ENCODE measurements at places on chromosomes 2 and 18.

DNA sequence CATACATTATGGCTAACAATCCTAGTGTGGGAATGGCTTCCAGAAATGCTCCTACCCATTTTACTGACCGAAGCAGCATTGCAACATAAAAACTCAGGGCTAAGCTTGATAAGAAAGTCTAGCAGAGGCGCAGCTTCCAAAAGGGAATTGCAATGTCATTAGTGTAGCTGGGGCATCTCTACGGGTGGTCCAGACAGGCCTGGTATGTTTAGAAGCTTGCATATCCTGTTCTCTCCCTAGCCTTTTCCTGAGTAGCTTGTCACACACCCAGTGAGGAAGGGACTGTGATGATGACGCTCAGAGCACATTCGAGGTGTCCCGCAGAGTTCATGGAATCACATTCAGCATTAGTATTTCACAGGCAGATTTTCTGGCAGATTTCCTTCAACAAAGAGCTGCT lies 38.0 kb upstream of the COL5A2 start:
- no peak for DNase-seq

DNA sequence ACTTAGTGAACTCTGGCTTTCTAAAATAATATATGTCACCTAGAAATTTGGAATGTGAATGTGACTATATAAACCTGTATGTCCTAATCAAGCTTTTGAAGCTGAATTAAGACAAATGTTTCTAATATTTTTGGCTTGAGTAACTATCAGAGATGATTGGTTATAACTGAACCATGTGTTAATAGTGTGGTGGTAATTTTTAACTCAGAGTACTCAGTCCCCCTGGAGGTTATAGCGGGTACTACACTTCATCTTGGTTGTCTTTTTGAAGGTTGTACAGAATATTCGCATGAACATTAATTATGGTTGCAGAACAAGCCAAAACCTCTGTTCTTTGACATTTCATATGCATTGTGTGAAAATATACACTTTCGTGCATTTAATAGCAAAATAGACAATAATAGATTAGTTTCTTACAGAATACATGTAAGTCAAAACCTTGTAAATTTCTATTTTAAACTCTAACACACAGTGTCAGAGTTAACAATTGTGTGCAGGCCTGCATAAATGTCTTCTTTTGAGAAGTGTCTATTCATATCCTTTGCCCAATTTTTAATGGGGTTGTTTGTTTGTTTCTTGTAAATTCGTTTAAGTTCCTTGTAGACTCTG lies 86.0 kb downstream of the OSBPL6 start:
- DNase-seq = peak; percentile 14

GRCh38 chr2:222232839-222233238 lies 66.0 kb downstream of the PAX3 start:
- DNase-seq = no peak

- no peak for DNase-seq
Observed at GRCh38 chr2:20327370-20327769, 23.3 kb downstream of the PUM2 start.

- no peak for DNase-seq
Observed at GRCh38 chr2:24917086-24917485, 3.0 kb downstream of the ADCY3 start.

DNA sequence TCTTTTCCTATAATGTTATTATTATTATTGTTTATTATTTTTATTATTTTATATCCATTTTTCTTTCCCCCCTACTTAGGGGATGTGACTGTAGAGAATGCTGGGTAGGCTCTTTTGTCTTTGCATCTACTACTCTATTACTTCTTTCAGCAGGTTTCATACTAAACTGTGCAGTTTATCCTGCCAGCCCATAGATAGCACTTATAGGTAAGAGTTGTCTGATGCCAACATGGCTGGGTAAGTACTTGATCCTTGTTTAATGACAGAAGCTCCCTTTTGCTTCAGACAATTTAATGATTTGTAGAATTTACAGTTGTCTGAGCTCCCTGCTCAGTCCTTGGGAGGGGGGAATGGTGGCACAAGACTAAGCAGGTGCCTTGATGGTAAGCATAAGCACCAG lies 262.9 kb upstream of the CDH2 start:
- DNase-seq = no peak

DNA sequence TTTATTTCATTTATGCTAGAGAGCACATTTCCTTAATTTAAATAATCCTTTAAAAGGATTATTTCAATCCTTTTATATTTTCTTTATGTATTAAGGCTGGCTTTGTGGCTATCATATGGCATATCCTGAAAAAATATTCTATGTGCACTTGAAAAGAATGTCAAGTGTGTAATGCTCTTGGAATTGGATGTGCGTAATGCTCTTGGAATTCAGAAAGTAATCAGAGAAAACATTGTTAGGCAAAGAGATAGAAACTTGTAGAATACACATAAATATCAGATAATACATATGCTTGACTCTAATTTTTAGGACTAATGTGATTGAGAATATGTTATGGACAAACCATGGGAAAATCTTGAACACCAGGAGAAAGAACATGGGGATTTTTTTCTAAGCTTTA lies 197.5 kb upstream of the COL3A1 start:
- no peak for DNase-seq

GRCh38 chr2:150389447-150389846 lies 98.0 kb downstream of the RND3 start:
- DNase-seq = peak; percentile 76

DNA sequence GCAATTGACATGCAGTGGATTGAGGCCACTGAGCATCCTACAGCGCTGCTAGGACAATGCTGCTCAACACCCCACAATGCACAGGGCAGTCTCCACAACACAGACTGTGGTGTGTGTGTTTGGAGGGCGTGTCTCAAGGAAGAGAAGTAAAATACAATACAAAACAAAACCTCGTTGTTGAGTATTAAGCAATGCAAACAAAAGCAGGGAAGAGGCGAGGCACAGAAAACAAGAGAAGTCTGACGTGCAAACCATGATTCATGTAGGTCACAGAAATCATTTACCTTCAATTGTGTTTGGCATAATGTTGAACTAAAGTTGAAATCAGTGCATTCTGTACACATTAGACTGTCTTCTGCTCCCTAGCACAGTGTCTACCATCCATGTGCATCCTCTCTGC lies 260.9 kb downstream of the PHLPP1 start:
- DNase-seq = no peak

- DNase-seq = no peak
Observed at GRCh38 chr2:216632952-216633615, at the start of gene IGFBP2. IGFBP2 (plus strand) TSS chr2:216633420; CDS start chr2:216633524, 104 bp downstream.

DNA sequence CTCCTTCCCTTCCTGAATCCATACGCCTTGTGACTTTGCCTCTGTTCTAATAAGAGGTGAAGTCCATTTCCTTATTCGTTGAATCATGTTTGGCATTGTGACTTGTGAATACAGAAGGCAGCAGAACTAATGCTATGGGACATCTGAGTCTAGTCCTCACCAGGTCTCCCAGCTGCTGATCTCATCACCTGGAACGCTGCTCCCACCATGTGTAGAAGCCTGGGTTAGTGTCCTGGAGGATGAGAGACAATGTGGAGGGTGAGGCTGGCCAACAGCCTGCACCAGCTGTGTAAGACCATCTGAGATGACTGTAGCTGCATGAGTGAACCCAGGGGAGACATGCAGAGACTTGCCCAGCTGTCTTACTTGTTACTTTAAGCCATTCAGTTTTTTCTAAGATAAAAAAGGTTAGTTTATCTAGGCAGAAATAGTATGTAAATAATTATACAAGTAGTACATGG lies 3.5 kb upstream of the HAAO start:
- no peak for DNase-seq

DNA sequence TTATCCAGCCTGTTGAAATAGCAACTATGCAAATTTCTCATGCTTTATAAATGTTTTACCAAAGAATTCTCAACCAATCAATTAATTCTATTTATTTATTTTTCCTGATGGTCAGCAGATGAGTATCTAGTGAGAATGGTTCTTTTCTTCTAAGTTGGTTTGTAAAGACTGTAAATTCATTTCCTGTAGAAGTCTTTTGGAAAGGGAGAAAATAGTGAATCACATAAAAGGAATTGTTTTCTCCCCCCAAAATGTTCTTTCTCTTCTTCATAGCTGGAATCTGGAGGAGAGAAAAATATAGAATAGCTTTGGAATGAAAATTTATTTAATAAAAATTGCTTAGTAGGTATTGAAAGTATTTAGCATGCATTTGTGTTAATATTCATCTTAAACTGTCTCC lies 836.1 kb upstream of the ZEB2 start:
- DNase-seq = no peak

DNA sequence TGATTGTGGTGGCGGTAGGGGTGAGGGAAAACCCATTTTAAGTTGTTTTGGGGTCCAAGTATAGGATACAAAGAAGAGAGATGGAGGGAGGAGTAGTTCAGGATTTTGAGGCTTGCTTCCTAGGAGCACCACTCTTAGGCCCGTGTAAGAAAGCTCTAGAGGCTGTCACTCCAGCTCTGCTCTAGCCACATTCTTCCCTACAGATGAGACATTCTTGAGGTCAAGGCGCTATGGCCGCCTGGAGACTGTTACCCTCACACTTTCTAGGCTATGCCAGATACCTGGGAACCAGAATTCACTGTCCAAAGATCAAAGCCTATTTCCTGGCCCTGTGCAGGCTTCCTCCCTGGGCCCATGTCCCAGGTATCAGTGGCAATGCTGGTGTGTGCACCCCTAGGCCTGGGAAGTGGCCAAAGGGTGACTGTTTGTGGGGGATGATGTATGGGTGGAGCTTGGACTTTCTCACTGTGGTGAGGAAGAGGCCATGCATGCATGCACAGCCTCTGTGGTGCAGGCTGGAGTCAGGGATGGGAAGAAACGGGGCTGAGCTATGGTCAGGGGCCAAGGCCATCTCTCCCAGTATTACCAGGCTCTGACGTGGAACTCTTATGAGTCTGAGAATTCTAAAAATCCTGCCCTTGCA lies 7.0 kb upstream of the TTL start:
- DNase-seq = peak; percentile 38

GRCh38 chr18:61637319-61637718 lies 255.5 kb downstream of the RNF152 start:
- DNase-seq = no peak

- DNase-seq = no peak
Observed at GRCh38 chr18:64882896-64883295, 734.0 kb upstream of the LINC00305 start.

DNA sequence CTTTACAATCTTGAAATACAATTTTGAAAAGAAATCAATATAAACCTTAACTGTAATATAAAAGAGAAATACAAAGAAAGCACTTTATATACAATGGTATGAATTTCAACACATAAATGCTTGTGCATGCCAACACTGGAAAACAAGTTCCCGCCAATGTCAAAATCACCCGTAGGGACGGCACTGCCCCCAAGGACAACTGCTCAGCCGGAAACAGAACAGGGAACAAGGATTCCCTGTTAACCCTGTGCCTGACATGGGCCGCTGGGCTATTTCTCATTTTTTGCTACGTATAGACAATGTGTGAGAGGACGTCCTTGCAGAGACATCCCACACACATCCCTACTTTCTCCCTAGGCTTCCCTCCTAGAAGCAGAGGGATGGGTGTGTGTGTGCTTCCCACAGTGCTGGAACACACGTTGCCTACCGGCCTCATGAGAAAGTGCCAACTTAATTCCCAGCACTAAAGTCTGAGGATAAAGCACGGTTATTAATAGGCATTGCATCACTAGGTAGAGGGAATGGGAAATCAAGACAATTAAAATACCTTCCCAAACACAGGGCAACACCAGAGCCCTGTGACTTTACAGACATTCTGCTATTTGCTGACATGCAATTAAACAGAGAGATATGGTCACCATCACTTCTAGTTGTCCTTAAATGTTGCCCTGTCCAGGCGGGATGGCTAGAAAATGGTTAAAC lies 14.4 kb downstream of the AFG3L2 start:
- no peak for DNase-seq

DNA sequence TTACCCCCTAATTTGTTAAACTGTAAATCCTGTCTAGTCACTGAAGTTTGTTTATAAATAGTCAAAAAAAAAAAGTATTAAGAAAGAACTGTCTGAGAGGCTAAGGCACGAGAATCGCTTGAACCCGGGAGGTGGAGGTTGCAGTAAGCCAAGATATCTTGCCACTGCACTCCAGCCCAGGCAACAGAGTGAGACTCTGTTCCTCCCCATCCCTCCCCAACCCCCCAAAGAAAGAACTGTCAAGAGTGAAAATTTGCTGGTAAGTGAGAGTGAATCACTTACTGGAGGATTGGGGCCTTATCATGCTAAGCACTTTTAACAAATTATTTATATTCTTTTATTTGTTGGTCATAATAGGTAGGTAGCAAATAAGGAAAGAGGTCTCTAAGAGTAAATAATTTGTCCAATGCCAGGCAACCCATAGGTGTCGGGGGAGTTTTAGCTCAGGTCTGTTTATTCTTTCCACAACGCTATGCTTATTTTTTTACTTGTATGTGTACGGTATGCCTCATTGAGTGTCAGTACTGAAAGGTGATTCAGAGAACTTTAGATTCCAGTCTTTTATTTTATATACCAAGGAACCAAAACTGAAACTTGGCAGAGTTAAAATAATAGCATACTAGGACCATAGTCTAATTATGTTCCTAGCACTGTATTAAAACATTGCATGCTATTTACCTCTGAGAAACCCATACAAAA lies 2.5 kb downstream of the TAF4B start:
- no peak for DNase-seq

DNA sequence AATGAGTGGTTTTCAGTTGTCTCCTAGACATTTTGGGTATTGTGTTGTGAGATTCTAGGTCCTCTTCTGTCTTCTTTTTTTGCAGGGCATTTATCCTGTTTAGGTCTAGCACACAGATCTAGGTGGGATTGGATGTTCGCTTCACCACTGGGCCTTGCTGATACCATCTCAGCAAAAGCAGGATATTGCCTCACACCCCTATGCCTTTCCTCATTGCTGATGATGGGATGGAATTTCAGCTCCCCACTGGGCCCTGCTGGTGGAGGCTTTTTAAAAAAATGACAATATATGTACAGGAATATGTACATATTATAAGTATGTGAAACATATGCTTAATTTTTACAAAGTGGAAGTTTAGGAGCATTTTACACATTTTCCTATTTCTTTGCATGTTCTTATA lies 5.4 kb upstream of the TOGARAM2 start:
- DNase-seq = no peak

- DNase-seq = no peak
Observed at GRCh38 chr2:60320724-60321123, 232.7 kb downstream of the BCL11A start.

GRCh38 chr2:64210816-64211215 lies 66.6 kb upstream of the PELI1 start:
- DNase-seq = no peak

- DNase-seq = no peak
Observed at GRCh38 chr18:59760619-59761600, 63.7 kb upstream of the CCBE1 start.

DNA sequence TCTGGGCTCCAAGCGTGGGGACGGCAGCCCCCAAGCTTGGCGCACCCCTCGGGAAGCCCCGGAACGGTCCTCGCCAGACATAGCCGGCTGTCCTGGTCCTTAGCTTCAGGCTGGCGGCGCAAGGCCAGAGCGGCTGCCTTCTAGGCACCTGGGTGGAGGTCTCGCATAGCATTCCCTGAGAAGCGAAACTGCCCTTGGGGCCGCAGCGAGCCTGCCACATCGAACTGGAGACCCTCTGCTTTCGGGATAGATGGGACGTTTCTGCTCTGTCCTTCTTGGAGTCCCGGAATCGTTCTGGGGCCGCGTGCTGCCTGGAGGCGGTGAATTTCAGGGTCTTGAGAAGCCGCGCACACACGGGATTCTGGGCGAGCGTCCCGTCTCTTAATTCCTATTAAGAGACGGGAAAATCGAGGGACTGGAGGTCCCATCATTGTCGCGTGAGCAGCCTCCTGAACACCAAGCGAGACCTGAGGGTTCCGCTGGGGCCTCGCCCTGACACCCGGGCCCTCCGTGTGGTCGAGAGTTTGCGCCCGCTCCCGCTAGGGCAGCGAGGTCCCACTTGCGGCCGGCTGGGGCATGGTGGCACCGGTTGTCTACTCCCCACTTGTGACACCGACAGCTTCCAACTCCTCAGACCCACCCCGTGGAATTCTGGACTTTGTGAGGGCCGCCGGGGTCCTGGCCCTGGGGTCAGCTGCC lies 9.7 kb upstream of the EN1 start:
- DNase-seq = no peak
